Inflammatory macrophage (primary cell): ENCODE measurements at places on chromosomes 12 and 14.

DNA sequence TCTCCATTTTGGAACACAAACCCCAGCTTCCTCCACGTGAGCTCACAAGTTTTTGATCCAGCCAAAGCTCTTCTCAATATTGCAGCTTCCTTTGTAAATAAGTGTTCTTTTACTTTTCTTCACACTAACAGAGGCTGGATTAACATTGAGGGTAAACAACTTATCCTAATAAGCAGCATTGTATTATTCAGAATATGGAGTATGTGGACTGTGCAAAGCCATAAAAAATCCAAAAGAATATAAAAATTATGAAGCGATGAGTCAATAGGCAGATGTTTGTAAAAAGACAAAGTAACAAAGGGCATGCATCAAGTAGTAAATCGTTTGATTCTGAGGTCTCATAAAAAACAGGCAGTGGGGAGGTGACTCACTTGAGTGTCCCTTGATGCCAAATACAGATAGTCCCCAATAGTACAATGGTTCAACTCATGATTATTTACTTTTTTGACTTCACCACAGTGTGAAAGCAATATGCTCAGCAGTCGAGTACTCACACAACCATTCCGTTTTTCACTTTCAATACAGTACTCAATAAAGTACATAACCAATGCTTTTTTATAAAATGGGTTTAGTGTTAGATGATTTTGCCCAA lies 23.1 kb upstream of the KCNK10 start:
- DNase-seq = no peak

DNA sequence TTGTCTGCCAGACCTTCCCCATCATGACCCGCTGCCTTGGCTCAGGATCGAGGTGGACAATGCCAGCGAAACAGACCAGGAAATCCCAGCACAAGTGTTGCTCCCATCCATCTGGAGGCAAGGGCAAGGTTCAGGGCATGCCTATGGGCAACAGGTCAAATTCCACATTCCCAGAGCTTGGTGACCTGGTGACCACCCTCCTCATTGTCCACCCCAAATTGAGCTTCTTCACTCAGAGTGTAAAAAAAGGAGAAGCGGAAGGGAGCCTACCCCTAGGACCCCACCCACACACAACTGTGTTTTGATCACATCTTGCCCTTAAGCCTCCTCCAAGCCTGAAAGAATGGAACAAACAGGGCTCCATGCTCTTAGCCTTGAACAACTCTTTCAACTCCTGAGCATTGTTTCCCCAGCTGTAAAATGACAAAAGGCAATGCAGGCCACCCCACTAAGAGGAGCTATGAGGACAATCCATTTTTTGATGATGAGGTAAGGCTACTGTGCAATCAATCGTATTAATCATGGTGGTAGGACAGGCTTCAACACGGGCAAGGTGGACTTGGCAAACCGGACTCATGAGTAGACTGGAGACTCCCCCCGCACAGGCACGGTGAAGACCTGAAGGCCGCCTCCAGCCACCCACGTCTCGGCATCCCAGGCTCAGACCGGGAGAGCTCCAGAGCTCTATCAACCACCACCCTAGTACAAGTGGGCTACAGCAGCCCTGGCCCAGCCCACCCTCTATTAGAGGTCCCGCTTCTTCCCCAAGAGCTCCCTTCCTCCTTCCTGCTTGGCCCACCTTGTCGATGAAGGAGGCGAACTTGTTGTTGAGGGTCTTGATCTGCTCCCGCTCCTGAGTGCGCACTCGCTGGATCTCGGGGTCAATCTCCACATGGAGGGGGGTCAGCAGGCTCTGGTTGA lies 866 bp downstream of the KRT79 start:
- DNase-seq = peak; percentile 81

DNA sequence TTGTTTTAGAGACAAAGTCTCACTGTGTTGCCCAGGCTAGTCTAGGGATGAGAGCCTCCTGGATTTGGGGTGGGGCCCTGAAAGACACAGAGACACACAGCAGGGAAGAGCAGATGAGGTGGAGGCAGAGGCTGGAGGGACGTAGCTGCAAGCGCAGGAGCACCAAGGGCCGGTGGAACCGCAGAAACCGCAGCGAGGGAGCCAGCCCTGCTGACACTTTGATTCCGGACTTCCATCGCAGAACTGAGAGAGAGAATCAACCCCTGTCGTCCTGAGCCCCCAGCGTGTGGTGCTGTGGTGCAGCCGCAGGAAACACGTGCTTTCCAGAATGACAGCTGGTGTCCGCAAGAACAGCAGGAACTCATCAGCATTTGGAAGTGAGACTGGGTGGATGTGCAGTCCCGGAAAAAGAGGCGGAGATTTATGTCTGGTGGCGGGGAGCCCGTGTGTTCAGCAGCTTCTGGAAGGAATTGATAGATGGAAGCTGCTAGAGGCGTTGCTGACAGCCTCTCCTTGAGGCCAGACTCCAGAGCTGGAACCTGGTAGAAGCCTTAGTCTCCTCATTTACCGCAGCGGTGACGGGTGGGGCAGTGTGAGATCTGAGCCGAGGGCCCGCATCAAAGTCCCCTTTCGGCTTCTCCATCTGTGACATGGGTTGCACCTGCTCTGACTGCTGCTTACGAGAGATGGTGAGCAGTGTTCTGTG lies 21.9 kb upstream of the KLC1 start:
- DNase-seq = peak; percentile 59

DNA sequence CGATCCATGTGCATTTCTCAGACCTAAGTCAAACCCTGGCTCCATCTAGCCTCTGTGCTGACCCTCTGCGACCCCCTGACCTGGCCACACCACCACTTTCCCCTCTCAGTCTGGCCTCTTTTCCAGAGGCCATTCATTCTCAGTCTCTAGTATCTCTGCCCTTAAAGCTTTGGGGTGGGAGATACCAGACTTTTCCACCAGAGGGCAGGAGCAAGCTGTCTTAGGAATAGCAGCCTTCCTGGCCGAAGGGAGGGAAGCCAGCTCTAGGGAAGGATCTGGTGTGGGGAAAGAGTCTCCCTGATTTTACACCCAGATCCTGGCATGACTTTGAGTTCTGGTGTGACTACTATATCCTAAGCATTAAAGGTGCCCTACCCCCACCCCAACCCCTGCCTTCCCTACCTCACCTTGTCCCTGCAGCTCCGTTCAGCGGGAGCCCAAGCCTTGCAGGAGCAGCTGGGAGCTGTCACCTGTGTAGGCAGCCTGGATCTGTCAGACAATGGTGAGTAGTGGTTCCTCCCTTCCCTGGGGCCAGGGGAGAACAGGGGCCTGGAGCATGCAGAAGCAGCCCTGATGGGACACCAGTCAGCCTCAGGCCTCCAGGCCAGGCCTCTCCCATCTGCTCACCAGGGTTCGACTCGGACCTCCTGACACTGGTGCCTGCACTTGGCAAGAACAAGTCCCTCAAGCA lies 6.6 kb downstream of the CARMIL3 start:
- DNase-seq = peak; percentile 74

GRCh38 chr14:64816221-64816783 lies 63.4 kb downstream of the SPTB start:
- DNase-seq = no peak

- no peak for DNase-seq
Observed at GRCh38 chr12:121717041-121717699, 4.6 kb downstream of the TMEM120B start.

GRCh38 chr14:92970271-92970670 lies 47.3 kb downstream of the CHGA start:
- no peak for DNase-seq

DNA sequence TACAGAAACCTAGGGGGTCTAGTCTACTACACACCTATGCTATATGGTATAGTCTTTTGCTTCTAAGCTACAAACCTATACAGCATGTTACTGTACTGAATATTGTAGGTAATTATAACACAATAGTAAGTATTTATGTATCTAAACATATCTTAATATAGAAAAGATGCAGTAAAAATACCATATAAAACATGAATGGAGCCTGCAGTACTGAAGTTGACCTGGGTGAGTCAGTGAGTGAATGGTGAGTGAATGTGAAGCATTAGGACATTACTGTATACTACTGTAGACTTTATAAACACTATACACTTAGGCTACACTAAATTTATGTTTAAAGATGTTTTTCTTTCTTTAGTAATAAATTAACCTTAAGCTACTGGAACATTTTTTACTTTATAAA lies 13.1 kb upstream of the ABCD2 start:
- DNase-seq = no peak

- DNase-seq = peak; percentile 87
Observed at GRCh38 chr14:89504602-89505313, 87.7 kb upstream of the FOXN3 start.

DNA sequence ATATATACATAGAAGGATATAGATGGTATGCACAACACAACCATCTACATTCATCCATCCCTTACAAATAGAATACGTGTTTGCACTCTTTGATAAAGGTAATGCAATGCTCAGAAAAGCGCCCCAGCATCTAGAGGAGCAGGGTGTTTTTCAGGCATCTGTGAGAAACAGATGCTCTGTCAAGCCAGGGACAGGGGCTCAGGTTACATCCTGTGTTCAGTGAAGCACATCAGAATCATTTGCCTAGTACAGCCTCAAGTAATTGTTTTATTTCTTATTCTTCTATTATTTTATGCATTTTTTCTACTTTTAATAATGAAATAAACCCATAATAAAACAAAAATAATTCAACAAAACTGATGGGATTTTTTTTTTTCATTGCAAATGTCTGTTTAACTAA lies 50.5 kb upstream of the HIF1A start:
- DNase-seq = no peak

DNA sequence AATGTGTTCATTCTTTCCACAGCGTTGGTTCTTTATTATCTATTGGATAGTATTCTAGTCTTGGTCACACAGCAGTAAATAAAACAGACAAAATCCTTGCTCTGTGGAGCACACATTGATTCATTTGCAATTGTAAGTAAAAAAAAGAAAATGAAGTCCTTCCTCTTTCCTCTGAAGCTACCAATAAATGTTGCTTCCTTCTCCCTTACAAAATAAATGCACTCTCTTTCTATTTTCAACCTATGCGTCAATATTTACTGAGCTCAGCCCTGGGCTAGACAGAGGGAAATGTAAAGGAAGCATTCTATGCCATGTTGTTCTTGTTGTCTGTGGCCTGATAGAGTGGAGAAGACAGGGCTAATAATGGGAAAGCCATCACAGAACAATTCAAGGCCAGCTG lies 2.9 kb downstream of the ABHD12B start:
- peak; percentile 42 for DNase-seq

- DNase-seq = no peak
Observed at GRCh38 chr14:79284621-79285020, 926.7 kb downstream of the DIO2 start.

GRCh38 chr14:93200553-93200952 lies 6.3 kb downstream of the GON7 start:
- no peak for DNase-seq

DNA sequence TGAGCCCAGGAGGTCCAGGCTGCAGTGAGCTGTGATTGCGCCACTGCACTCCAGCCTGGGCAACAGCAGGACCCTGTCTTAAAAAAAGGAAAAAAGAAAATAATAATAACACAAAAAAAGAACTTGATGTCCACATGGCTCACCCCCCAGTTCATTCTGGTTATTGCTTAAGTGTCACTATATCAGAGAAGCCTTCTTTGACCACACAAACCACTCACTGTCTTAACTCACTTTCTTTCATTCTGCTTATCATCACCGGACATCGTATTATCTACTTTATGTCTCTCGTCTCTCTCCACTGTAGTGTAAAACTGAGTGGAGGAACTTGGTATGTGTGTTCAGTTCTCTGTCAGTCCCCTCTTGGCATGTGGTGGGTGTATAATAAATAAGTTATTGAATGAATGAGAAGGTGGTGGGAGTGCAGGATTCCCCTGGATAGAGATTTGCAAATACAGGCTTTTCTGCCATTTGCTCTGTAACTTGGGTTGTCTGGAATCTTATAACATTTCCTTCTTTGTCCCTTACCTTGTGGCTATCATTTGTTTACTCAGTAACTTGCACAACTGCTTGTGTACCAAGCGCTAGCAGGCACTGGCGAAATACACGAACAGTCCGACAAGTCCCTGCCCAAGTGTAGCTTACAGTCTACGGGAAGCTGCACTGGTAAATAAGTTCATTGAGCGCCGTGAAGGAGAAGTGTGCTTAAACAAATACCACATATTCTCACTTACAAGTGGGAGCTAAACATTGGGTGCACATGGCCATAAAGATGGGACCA lies 86.6 kb upstream of the TRAF3 start:
- no peak for DNase-seq

GRCh38 chr12:6824901-6825381 lies 3.3 kb upstream of the P3H3 start:
- DNase-seq = no peak

GRCh38 chr14:75969891-75970290 lies 11.9 kb downstream of the TGFB3 start:
- DNase-seq = no peak
